CD8-positive, alpha-beta T cell (primary cell): ENCODE measurements at places on chromosomes 5 and 9. TPM values are rescaled to one million over a fixed set of nuclear protein-coding genes. Genes with fewer than 3 reads are reported as not detected.

- DNase-seq: no peak
Measured at GRCh38 chr5:18544421-18544820, 910.2 kb downstream of the TAF11L14 start.

QSOX2 gene
- 13.8 TPM for total RNA-seq

DNA sequence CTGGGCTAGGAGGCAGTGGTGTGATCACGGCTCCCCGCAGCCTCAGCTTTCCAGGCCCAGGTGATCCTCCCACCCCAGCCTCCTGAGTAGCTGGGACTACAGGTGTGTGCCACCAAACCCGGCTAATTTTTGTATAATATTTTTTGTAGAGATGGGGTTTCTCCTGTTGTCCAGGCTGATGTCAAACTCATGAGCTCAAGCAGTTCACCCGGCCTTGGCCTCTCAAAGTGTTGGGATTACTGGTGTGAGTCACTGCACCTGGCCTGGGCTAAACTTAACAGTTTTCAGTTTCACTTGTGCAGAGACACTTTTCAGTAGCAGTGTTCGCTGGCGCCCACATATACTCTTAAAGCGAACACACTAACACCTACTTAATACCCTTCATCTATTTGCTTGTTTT, 205.6 kb upstream of the ZNF608 start:
- DNase-seq: no peak

- DNase-seq: no peak
Measured at GRCh38 chr5:5332287-5332686, 90.2 kb upstream of the ICE1 start.
